ENCODE measurements at places on chromosomes 2 and 18.

GRCh38 chr2:197613509-197613987 lies 61.8 kb downstream of the RFTN2 start:
- ATAC-seq: no peak

DNA sequence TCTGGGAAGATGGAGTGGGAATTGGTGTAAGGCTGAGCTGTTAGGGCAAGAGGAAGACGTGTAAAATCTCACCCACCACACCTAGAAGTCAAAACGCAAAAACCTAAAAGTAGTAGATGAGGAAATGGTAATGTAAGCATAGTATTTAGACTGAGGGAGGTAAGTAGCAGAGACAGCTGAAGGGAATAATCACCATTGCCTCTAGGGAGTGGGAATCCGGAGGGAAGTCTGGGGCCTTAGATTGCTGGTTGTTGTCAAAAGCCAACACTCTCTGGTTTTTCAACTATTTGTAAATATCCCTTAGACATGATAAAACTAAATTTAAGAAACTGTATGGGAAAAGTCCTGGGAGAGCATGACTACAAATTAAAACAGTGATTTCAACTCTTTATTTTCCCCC lies 28.7 kb upstream of the MYCN start:
- no peak for ATAC-seq

DNA sequence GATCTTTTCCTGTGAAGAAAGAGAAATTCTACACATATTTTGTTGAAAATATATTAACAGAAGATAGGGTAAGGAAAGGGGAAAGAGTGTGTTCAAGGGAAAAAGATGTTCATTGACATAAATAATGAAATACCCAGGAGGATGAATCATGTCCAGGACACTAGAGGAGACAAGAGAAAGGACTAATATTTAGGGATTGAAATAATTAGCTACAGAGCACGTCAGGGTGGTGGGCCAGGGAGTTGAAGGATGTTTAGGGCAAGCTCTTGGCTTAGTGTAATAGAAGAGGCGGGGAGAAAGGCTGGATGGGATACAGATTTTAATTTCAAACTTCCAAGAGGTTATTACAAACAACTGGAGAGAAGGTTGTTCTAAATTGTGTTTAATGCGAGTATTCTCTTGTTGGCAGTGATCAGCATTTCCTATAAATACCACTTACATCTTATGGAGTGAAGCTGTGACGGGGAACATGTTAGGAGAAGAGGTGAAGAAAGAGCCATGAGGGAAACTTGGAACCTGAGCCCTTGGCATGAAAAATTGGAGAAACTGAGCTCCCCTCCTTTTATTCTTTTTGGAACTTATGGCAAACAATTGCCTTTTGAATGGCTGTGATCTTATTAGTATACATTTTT lies 36.6 kb upstream of the CETN1 start:
- no peak for ATAC-seq

DNA sequence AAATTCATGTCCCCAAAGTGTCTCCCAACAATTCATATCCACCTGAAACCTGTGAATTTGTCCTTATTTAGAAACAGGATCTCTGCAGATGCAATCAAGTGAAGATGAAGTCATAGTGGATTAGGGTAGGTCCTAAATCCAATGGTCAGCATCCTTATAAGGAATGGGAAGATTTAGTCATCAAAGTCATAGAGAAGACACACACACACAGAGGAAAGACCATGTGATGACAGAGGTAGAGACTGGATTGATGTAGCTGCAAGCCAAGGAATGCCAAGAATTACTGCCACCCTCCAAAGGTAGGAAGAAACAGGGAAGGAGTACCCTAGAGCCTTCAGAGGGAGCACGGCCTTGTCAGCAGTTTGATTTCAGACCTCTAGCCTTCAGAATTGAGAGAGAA lies 17.7 kb downstream of the ADD2 start:
- ATAC-seq: no peak

- ATAC-seq: no peak
These were observed 89.7 kb downstream of the CRIM1 start for GRCh38 chr2:36445185-36445866.

GRCh38 chr2:235858881-235859280 lies 309.3 kb downstream of the GBX2 start:
- no peak for ATAC-seq
